Epithelial cell of proximal tubule (primary cell): ENCODE measurements at places on chromosomes 16 and 17.

- no peak for DNase-seq
These were observed 169.0 kb upstream of the HS3ST3A1 start for GRCh38 chr17:13770702-13771101.

GRCh38 chr16:86345516-86345915 lies 164.8 kb upstream of the FOXF1 start:
- DNase-seq, result no peak

GRCh38 chr16:67562918-67563707 lies 787 bp downstream of the CTCF start:
- DNase-seq, result no peak

- DNase-seq, result no peak
These were observed 3.6 kb downstream of the PECAM1 start for GRCh38 chr17:64387145-64387473.

DNA sequence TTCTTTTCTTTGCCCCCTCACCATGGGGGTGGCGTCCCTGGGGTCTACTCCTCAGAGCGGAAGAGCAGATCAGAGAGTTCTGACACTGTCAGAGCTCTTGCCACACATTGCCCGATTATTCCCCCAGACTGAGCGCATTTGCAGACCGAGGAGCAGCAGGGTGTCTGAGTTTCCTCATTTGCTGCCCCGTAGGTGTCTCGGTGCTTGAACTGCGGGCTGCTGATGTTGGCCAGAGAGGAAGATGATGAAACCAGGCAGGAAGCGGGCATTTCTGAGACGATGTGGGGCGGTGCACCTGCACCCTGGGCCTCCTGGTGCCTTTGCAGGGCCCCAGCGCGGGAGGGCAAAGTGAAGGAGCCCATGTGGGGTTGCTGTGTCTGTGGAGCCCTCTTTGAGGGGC lies 55.2 kb downstream of the ARSG start:
- no peak for DNase-seq

DNA sequence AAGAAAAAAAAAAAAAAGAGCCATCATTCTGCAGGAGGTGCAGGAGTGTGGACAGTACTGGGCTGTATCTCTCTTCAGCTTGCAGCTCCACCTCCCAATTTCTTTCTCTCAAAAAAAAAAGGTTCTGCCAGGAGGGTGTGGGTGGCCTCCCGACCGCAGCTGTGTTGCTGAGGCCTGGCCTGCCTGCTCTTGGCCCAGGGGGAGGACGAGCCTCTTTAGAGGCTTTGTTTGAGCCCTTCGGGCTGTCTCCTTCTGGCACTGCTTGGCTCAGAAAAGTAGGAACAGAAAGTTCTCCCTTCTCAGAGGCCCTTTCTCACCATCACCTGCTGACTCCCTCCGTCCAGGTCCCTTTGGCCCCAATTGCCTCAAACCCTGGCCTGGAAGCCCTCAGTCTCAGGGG lies 22.2 kb upstream of the C17orf107 start:
- DNase-seq, result no peak

- no peak for DNase-seq
These were observed 10.0 kb upstream of the BEAN1 start for GRCh38 chr16:66416939-66417700.

- no peak for DNase-seq
These were observed 22.1 kb downstream of the FOXF1 start for GRCh38 chr16:86532526-86532815.

DNA sequence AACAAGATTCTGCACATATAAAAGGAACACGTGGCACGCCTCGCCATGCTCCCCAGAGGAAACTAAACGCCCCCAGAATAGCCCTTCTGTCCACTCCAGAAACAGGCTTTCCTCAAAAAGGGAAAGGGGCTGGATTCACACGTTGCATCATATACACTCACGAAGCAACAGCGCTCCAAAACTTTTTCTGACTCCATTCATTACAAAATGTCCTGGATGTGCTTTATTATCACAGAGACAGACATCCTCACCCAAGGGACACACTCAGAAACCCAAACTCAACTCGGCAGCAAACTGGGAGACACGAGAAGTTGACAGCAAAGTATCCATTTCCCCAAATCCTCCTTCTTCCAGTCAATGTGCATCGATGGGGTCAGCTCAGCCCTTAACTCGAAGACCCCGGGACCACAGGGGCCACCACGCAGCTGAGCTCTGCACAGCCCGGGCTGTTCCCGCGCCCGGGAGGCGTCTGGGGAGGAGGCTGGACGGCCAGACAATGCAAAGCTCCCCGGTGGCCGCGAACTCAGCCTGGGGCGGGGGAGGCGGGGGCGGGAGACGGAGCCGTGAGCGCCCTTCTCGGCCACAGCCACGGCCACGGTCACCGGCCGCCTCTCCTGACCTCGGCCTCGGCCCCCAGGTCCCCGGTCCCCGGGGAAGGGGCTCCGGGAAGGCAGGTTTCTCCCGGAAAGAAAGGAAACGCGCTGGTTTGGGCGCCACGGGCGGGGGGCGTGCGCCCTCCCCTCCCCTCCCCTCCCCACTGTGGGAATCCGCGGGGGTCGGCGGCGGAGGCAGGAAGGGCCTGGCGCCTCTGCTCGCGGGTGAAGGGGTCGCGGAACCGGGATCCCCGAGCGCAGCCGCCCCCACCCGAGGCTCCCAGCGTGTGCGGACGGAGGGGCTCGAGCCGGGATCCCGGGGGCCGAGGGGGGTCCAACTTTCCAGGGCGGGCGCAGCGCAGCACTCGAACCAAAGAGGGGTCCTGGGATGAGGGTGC lies 1.2 kb downstream of the NXN start:
- DNase-seq, result no peak

GRCh38 chr16:83946781-83947566 lies 6.1 kb upstream of the OSGIN1 start:
- no peak for DNase-seq

DNA sequence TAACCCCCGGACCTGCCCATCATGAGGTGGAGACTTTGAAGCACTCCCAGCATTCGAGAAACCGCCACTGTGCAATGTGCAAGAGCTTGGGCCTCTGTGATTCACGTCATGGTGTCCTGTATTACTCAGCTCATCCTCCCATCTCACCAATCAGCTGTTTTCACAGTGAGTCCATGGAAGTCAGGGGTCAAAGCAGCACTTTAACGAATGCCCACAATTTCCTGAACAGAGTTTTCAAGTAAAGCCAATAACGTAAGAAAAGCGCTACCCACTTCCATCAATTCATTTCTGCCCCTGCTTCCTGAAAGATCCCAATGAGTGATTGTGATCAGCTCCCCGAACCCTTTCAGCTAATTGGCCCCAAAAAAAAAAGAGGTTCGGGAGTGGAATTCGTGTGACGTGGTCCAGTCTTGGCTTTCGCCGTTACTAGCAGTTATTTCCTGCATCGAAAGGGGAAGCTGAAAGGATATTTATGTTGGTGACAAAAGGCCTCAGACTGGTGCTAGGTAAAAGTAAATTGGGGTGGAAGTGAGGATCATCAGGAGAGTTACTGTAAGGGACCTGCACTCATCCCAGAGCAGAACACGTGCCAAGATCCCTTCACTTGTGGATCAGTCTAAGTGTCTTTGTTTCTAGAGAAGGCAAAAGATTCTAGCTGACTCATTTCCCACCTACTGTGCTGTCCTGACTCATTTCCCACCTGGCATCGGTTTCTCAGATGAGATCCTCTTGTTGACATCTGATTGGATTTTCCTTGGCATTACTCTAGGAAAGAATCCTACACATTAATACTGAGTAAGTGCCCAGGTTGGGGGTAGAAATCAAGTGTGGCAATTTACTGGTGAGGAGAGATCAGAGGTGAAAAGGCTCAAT lies 136.7 kb upstream of the NUDT7 start:
- peak; percentile 86 for DNase-seq

GRCh38 chr17:74758848-74759168 lies 10.4 kb downstream of the NHERF1 start:
- DNase-seq, result no peak

- DNase-seq, result no peak
These were observed 649 bp downstream of the GSE1 start for GRCh38 chr16:85613604-85614337.

GRCh38 chr16:617855-618254 lies 12.9 kb upstream of the WFIKKN1 start:
- no peak for DNase-seq

GRCh38 chr17:43945074-43945829 lies 3.0 kb upstream of the PPY start:
- no peak for DNase-seq

GRCh38 chr16:2179107-2179501 lies 17.3 kb downstream of the CASKIN1 start:
- no peak for DNase-seq

DNA sequence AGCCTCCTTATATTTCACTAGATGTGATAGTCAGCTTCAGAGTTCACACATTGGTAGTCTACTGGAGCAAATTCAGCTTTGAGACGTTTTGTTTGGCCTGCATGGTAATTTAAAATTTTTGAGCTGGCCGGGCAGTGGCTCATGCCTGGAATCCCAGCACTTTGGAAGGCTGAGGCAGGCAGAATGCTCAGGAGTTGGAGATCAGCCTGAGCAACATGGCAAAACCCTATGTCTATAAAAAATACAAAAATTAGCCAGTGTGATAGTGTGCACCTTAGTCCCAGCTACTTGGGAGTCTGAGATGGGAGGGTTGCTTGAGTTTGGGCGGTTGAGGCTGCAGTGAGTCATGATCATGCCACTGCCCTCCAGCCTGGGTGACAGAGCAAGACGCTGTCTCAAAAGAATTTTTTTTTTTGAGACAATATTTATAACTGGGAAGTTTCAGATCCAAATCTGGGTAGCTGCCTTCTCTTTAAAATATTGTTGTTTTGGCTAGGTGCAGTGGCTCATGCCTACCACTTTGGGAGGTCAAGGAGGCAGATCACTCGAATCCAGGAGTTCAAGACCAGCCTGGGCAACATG lies 4.8 kb upstream of the BLMH start:
- no peak for DNase-seq

DNA sequence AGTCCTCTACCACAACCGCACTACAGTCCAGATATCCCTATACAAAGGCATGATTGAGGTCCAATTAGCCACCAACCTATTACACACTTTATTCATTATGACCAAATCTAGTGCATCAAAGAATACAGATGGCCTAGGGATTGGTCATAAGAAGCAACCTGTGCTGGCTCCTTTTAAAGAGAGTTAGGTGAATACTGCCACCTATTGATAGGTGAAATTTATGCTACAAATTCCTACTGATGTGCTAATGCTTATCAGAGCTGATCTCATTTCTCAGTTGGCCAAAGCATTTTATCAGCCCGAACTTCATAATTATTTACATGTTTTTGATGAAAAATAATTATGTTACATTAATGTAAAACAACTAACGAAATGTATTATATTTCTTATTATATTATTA lies 166.3 kb downstream of the ANKFN1 start:
- DNase-seq, result peak; percentile 30

DNA sequence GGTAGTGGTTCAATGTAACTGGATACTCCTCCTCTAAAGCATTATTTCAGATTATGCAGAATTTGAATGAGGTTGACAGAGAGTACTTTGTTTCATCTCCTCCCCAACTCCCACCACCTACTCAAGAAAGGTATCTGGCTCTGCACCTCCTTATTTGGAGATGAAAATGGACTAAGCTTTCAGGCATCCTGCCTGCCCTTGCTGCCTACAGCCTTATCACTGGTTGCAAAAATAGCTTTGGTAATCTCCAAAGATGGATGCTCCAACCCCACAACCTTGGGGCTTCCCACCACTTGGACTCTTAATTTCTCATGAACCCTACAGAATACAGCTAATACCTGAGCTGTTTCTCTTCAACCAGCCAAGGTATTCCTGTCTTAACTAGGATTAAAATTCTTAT lies 45.3 kb upstream of the CORO6 start:
- DNase-seq, result no peak

DNA sequence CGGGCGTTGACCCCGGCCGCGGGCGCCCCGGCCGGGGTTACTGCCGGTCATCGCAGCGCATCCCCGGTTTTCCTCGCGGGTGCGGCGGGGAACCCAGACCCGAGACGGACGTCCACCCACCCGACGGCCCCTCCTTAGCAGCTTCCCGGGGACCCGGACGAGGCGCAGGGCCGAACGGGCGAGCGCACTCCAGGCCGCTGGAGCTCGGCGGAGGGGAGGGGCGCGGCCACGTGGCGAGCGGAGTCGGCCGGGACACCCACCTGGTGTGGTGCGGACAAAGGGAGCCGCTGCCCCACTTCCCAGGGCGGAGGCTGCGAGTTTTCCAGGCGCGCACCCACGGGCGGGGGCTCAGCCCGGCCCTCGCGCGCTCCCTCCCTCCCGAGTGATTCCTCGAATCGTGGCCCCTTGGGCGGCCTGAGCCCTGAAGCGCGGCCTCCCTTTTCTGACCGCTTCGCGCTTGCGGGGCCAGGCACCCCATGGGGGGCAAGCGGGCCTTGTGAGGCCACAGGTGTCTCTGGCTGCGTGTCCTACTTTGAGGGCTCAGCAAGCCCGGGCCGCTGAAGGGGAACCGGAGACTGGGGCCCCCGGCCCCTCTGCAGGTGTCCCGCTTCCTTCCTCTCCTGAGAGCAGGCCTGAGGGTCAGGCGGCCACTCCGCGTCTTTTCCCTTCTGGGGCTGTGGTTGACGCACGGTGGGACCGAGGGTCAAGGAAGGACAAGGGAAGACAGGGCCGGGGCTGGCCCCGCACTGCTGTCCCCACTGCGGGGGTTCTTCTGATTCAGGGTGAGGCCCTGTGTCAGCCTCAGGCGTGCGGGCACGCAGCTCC lies 1.1 kb upstream of the FASN start:
- DNase-seq, result no peak

- no peak for DNase-seq
These were observed 1.9 kb downstream of the HSDL1 start for GRCh38 chr16:84143081-84143480.

DNA sequence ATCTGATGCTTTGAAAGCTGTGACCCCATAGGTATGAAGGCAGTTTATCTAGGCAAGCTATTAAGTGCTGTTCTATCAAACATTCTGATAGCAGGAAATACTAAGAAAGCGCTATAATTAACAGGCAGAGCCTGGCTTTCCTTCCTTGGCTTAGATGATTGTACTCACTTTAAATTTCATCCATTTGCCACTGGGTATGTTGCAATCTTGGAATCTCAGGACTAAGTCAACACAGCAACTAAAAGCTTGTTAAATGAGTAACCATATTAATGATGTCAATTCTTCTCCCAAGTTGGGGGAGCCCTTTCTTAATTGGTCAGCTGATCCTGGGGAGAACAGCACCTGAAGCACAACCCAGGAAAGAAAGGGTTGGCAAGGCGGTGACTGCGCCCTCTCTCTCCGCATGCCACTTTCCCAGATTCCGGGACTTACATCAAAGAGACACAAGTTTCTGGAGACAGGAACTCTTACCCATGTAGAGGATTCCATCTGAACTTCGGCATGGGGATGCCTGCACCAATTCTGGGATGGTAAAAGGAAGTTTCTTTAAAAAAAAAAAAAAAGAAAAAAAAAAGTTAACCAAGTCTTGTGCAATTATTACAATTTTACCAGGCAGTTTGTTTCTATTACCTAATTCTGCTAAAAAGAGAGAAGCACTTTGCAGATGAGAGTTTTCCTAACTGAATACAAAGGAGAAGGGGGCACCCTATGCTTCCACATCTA lies 54.4 kb upstream of the ICAM2 start:
- peak; percentile 97 for DNase-seq

GRCh38 chr17:27430882-27431491 lies 25.3 kb upstream of the KSR1 start:
- no peak for DNase-seq

DNA sequence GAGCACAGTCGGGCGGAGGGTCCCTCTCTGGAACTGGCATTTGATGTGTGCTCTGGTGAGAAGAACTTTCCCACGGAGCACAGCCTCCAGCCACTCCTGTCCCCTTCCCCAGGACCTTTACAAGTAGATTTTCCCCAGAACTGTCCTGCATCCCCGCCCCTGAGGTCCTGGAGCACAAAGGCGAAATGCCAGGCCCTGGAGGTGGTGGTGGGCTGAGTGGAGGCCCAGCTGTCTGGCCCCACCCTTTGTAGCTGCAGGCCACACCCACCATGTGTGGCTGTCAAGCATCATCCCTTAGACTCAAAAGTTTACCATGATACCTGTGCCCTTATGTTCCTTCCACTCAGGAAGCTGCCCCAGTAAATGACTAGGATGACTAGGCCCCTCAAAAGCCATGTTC lies 37.7 kb downstream of the PLD6 start:
- DNase-seq, result no peak
